Right lung (tissue), 10 donors: ENCODE measurements at places on chromosomes 5 and 9. TPM values are rescaled to one million over a fixed set of nuclear protein-coding genes. Genes with fewer than 3 reads are reported as not detected.

Gene ZNF879
- 6.6 TPM for polyA plus RNA-seq

Gene NEUROG1
- not detected for polyA plus RNA-seq

Gene NLN
- 23.1 TPM for polyA plus RNA-seq

Gene AMBP
- polyA plus RNA-seq = 2.4 TPM

DNA sequence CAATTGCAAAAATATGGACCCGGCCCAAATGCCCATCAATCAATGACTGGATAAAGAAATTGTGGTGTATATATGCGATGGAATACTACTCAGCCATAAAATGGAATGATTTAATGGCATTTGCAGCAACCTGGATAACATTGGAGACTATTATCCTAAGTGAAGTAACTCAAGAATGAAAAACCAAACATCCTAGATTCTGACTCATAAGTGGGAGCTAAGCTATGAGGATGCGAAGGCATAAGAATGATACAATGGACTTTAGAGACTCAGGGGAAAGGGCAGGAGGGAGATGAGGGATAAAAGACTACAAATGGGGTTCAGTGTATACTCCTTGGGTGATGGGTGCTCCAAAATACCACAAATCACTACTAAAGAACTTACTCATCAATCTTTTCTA, 247.6 kb upstream of the FBXL7 start:
- DNase-seq = no peak

- DNase-seq = no peak
Observed at GRCh38 chr5:140005145-140005591, 37.9 kb downstream of the NRG2 start.

DNA sequence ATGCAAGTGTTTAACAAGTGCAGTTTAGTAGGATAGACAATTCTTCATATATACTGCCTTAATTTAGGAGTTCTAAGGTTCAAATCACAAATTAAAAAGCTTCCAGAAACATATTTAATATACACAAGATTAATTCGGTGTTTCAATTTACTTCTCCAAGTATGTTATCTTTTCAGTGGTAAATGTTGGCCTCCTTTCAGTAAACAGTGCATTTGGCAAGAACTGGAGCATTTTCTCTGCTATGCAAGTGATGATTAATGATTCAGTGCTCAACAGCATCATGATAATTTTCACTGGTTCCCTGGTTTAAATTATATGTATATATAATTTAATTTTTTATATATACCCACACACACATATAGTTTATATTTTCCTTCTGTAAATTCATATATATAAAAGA, 541.7 kb downstream of the EFNA5 start:
- no peak for DNase-seq
